ENCODE measurements at places on chromosomes 6 and 20.

DNA sequence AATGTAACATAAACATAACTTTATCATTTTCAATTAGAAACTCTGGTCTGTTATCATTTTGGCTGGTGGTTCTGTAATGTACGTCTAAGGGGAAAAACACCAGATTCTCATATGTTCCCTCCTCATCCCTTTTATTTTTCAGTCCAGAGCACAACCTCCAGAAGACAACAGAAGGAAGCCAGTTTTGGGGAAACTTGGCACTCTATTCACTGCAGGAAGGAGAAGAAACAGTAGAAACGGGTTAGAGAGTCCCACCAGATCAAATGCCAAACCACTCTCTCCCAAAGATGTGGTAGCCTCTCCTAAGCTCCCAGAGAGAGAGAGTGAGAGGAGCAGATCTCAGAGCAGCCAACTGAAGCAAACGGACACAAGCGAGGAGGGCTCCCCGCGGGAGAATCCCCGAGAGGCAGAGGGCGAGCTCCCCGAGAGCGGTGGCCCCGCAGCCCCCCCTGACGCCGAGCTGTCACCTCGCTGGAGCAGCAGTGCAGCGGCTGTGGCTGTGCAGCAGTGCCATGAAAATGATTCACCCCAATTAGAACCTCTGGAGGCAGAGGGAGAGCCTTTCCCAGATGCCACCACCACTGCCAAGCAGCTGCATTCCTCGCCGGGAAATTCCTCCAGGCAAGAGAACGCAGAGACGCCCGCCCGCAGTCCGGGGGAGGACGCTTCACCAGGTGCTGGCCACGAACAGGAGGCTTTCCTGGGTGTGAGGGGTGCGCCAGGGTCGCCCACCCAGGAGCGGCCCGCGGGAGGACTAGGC, 117.8 kb downstream of the RTN4IP1 start:
- peak; percentile 34 for DNase-seq

GRCh38 chr6:12369781-12370262, 79.7 kb downstream of the EDN1 start:
- DNase-seq = no peak

- no peak for DNase-seq
Measured at GRCh38 chr6:22613695-22614094, 44.3 kb downstream of the HDGFL1 start.

- DNase-seq = no peak
Measured at GRCh38 chr6:54935739-54936138, 89.2 kb downstream of the FAM83B start.

DNA sequence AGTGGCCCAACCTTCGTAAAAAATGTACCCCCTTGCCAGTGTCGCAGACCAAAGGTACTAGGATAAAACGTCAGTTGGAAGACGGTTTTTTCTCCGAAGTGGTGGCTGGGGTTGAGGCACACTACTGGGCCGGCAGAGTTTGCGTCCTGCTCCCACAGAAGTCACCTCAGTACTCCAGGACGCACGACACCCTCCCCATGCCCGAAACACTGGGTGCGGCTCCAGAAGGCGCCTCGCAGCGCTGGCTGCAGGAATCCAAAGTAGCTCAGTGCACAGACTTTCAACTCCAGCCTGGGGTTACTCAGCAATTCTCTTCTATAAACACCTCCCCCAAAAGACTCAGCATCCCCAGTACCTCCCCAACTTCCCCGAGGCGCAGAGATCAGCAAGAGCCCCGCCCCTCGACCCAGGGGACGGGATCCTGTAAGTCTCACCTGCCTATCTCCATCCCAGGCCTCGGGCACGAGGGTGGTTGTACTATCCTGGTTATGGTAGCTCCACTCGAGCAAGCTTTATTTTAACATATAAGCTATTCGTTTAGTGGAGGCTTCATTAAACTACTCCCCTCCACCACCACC, 88.2 kb downstream of the ZFP64 start:
- no peak for DNase-seq

DNA sequence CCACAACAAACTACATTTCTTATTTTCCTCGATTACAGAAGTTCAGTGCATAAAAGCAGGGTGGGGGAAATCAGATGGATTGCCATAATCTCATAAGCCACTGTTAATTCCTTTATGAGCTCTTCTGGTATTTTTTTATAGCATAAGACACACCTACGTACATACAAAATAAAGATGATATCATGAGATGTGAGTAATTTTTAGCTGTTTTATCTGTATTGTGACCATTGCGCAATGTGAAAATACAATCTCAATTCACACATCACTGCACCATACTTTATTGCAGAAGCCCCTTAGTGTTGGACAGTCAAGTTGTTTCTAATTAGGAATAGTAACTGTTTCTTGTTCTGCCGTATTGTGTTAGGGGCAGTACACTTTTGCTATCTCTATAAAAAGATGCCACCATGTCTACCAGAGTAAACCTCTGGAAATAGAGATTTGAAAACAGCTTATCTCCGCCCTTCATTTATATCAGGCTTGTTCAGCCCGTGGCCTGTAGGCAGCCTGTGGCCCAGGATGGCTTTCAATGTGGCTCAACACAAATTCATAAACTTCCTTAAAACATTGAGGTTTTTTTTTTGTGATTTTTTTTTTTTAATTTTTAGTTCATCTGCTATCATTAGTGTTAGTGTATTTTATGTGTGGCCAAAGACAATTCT, 90.4 kb downstream of the FARS2 start:
- DNase-seq = no peak

- no peak for DNase-seq
Measured at GRCh38 chr20:19901226-19901625, 115.9 kb upstream of the NAA20 start.

GRCh38 chr20:44309763-44310663, 989 bp downstream of the FITM2 start:
- no peak for DNase-seq

GRCh38 chr6:78611886-78612480, 255.4 kb upstream of the IRAK1BP1 start:
- DNase-seq = no peak

- DNase-seq = no peak
Measured at GRCh38 chr6:107936162-107936909, 21.7 kb downstream of the SEC63 start.

- no peak for DNase-seq
Measured at GRCh38 chr6:68880050-68880813, 245.2 kb downstream of the ADGRB3 start.

DNA sequence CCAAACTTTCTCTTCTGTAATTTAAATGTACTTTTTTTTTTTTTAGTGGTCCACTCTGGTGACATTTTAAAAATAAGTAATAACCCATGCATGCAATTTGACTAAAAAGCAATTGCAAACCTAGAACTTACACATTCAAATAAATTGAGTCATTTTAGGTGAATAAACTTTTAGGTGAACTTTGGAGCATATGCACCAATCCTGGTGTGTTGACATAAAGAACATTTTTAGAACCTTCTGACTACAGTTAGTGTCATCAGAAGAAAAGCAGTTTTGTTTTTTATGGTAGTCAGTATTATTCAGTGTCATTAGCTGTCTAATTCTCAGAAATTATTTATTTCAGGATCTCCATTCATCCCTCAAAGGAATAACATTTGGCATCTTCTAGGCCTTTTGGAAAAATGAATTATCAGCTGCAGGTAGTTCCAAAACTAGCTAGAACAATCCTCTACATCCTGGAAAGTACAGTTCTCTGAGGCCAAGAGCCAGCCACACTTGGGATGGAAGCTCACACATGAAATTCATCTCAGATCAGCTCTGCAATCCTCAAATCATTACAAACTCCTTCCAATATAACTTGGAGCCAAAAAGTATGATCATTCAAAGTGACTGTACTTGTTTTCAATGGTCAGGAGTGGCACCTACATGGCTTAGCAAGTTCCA, 38.5 kb upstream of the SIM1 start:
- no peak for DNase-seq

GRCh38 chr6:108720827-108721226, 127.4 kb upstream of the ARMC2 start:
- no peak for DNase-seq

GRCh38 chr6:81606965-81607381, 145.5 kb downstream of the TENT5A start:
- no peak for DNase-seq

GRCh38 chr6:110543106-110543505, 66.7 kb upstream of the SLC22A16 start:
- no peak for DNase-seq

DNA sequence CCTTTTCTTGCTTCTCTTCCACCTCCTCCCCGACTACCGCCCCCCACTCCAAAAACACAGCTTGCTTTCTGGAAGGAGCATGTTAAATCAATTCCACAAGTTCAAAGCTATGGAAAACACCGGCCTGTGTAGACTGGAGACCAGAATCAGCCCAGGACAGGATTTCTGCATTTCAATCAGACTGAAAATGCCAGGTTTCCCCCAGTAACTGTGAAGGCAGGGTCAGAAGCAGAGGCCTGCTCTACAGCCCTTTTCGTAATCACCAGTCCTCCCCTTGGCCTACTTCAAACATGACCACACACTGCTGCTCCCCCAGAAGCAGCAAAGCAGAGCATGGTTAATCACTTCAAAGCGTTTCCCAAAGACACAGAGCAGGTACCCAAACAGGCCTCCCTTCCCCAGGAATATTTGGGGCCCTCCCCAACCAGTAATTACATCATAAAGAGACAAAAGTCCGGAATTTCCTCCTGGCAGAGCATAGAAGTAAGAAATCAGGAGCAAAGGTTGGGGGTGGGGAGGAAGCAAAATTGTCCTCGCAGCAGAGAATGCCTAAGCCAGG, 38.4 kb downstream of the ZMYND8 start:
- DNase-seq = no peak

- no peak for DNase-seq
Measured at GRCh38 chr20:51736947-51737346, 31.2 kb downstream of the ATP9A start.

- DNase-seq = no peak
Measured at GRCh38 chr6:157561929-157562810, 181.2 kb downstream of the ZDHHC14 start.

DNA sequence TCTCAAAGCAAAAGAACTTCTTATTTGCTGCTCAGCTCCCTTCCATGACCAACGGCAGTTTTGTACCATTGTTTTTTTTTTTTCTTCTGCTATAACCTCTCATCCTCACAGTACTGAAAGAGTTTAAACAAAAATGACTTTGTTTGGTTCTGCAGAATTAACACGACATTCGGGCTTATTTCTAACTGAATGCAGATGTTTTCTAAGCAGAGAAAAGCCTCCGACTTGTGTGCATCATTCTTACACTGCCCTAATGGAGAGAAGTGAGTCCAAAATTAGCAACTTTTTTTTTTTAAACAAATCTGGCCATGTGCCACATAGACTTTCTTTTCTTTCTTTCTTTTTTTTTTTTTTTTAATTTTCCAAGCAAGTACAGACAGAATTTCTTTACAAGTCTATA, 382.7 kb downstream of the HDGFL1 start:
- no peak for DNase-seq

DNA sequence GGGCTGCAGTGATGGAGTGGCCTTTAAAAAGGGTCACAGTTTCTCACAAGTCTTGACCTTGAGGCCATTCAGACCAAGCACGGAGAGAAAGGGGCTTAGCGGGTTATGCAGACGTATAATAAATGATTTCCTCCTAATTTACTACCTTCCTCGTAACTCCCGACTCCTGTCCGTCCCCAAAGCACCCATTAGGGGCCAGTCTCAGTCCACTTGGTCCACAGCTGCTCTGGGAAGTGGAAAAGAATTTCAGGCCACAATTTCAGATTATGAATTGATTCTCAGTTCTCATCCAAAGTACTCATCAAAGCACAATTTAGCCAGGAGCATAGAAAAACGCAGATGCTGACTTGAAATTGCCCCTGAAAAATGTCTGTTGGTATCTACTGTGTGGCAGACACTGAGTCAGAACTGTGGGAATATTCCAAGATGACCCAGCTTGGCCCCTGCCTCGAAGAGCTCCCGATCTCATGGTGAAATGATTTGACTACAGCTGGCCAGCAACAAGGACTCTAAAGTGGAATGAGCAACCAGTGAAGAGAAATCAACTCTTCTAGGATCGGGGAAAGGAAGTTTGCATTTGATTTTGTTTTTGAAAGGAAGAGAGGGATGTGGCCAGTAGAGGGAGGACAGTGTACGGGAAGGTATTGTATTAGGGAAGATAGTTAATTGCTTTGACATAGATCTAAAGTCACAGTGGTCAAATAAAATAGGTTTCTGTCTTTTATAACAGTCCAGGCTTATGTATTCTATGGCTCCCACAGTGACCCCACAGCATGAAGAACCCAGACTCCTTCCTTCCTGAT, 15.2 kb upstream of the STK35 start:
- DNase-seq = no peak

GRCh38 chr6:39834278-39834677, 42.1 kb downstream of the DAAM2 start:
- DNase-seq = no peak

- no peak for DNase-seq
Measured at GRCh38 chr6:165615636-165616035, 47.4 kb downstream of the PDE10A start.

- no peak for DNase-seq
Measured at GRCh38 chr6:38644951-38645350, 5.2 kb upstream of the BTBD9 start.

DNA sequence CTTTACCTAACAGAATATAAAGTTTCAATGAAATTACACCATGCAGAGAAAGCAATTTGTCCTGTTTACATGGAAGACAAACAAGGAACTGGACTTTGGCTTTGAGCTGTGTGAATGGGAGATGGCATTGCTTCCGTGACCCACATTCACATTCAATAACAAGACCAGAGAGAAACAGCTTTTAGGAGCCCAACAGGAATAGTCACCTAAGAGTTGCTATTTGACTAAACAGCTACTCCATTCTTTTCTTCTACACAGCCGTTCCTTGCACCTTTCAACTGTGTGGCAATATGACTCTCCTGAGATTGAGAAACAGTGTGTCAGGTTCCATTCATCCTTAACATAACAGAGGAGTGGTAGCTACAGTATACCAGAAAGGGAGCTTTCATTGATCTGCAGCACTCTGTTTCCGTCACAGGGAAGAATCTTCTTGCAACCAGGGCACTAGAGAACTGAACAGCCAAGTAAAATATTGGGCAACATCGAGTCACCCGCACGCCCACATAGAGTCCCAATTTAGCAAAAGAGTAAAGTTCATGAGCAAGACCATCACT, 355.1 kb downstream of the HAO1 start:
- DNase-seq = no peak

DNA sequence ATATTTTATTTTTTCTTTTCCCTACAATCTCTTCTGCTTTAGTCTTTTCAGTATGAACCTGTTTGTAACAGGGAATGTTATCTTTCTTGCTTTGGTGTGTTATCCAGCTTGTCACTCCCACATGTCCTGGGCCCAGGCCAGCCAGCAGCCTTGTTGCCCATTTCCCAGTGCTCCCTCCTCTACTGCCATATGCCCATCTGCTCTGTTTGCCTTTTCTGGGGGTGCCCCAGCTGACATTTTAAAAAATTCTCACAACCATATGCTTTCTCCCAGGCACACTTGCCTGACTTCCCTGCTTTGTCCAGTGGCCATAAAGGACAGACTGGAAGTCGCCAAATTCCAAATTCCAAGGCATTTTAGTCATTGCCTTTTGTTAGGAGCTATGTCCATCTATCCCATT, 23.6 kb upstream of the LMBRD1 start:
- DNase-seq = no peak

DNA sequence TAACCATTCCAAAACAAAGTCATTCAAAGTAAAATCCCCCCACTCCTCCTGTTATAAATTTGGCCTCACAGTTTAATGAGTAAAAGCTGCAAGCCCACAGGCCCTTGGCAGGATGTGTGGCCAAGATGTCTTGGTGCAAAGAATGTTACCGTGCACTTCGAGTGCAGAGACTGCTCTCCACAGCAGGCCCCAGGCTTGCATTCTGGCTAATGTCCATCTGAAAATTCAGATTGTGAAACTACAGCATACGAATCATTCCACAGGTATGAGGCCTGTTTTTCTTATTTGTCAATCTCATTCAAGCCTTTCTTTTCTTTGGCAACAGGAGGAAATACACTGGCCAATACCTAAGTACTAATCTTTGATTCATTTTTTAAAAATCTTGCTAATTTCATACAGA, 7.1 kb downstream of the RPS6KA2 start:
- DNase-seq = no peak

All from CD4-positive, alpha-beta T cell treated with Interleukin-15 for 4 hours (primary cell).